ENCODE measurements at places on chromosomes 6 and 20. TPM values are rescaled to one million over a fixed set of nuclear protein-coding genes. Genes with fewer than 3 reads are reported as not detected.
A peak's percentile ranks its signal among the peaks of the same experiment; 100 is the strongest.

GRCh38 chr20:60690771-60691170 is 561.3 kb upstream of the CDH4 start:
- no peaks in the 10 kb centered on the region for H3K36me3 ChIP-seq
- DNase-seq, result no peak
- H3K4me3 ChIP-seq, result no peak overlapping the region
- H3K27ac ChIP-seq, result no peak overlapping the region

DNA sequence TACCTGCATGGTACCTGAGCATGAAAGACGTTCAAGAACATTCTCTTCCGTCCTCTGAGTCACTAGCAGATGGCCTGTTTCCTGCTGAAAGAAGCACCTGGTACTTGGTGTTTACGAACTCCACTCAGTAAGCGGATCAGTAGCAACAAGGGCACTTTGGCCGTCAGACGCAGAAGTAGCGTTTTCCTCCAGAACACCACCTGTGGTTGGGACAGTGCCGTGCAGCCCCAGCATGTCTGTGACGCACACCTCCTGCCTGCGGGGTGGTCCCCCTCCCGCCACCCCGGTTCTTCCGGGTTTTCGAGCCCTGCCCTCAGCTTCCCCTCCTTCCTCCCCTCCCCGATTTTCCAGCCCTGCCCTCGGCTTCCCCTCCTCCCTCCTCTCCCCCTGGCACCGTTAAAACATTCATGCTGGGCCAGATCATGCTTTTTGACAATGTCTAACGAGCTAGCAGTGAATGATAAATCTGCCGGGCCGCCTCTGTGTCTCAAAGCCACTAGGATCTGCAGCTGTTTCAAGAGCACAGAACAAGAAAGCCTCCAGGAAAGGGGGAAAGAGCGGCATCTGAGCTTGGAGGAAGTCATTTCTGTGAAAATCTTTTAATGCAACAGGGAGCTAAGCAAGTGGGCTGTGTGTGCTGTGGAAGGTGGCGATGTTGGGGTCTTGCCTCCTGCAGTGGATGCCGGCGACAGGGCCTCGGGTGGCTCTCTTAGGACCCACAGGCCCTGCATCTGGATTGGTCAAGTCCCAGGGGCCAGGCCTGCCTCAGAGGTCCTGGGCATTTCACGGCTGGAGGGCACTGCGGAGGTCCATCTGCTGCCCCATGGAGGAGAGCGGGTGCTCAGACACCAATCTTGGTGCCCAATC is 207.9 kb downstream of the ERMARD start:
- DNase-seq, result peak; percentile 91
- H3K4me1 ChIP-seq, result peaks cover 35% of the 10 kb centered on the region
- peaks cover 18% of the 10 kb centered on the region for H3K27me3 ChIP-seq
- no peaks in the 10 kb centered on the region for H3K36me3 ChIP-seq

DNA sequence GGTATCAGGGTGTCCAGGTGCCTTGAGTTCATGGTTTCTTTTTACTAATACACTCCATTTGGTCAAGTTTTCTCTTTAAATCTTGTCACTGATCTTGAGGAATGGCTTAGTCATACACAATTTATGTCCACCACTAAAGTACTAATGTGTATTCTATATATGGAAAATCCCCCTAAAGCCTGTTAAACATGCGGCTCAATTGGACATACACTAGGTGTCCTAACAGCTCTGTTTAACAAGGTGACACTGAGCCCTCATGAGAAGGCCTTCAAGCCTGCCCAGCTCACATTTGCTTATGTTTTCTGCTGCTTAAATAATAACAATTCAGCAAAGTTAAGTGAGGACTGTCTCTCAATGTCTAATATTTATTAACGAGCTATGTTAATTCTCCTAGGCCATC is 31.5 kb downstream of the PDE7B start:
- peaks cover 18% of the 10 kb centered on the region for H3K4me1 ChIP-seq
- no peaks in the 10 kb centered on the region for H3K27me3 ChIP-seq
- no peak for DNase-seq
- no peak overlapping the region for H3K4me3 ChIP-seq

DNA sequence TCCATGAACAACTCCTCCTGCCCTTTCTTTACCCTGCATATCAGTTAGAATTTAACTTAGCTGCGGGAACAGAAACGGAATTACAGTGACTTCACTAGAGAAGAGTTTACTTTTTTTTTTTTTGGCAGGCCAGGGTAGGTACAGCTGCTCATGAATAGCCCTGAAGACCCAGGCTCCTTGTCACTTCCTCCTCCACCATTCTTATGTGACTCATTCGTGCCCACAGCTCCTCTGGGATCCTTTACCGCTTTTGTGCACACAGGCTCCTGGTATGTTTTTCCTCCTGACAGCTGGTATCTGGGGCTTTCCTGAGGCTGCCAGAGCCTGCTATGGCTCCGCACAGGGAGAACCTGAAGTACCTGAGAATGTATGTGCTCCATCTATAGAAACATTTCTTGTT is 3.9 kb upstream of the KCNS1 start:
- DNase-seq, result no peak
- no peaks in the 10 kb centered on the region for H3K4me1 ChIP-seq
- no peak overlapping the region for H3K4me3 ChIP-seq

GRCh38 chr20:63486300-63486855 is 12.5 kb downstream of the EEF1A2 start:
- no peaks in the 10 kb centered on the region for H3K36me3 ChIP-seq
- H3K4me1 ChIP-seq, result no peaks in the 10 kb centered on the region
- H3K4me3 ChIP-seq, result no peak overlapping the region

- peaks cover 45% of the 10 kb centered on the region for H3K4me1 ChIP-seq
- no peak overlapping the region for H3K27ac ChIP-seq
- no peaks in the 10 kb centered on the region for H3K36me3 ChIP-seq
- peaks cover 9% of the 10 kb centered on the region for H3K27me3 ChIP-seq
- peak overlapping the region; percentile 44 for H3K4me3 ChIP-seq
Measured at GRCh38 chr20:36155629-36155971, 1.1 kb downstream of the EPB41L1 start.

DNA sequence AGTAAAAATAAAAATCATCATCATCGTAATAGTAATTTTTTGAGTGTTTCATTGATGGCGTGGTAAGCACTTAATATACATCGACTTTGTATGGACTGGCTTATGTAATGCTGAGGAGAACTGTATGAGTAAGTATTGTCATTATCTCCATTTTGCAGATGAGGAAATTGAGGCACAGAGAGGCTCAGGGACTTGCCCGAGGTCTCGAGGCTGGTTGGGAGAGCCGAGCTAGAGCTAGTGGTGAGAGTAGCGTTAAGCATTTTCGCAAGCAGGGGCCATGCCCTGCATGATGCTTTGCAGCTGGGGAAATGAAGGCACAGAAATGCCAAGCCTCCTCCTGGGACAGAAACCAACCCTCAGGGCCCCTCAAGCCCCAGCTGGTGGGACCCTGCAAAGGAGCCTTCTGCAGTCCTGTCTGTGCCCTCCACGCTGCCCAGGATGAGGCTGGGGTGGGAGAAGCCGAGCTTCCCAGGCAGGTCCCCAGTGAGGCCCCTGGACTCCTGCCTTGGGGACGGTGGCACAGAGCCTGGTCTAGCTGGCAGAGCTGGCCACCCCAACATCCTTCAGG is 31.1 kb upstream of the STX16 start:
- H3K4me1 ChIP-seq, result no peaks in the 10 kb centered on the region
- H3K36me3 ChIP-seq, result no peaks in the 10 kb centered on the region
- no peak overlapping the region for H3K4me3 ChIP-seq
- DNase-seq, result peak; percentile 54

- no peak for DNase-seq
- no peaks in the 10 kb centered on the region for H3K4me1 ChIP-seq
- no peak overlapping the region for H3K4me3 ChIP-seq
- H3K27me3 ChIP-seq, result no peaks in the 10 kb centered on the region
- H3K27ac ChIP-seq, result peak overlapping the region; percentile 35
Measured at GRCh38 chr6:110664933-110665332, 150.3 kb downstream of the CDK19 start.

GRCh38 chr20:23441850-23442313 is 2.4 kb downstream of the CSTL1 start:
- H3K27ac ChIP-seq, result no peak overlapping the region
- no peaks in the 10 kb centered on the region for H3K27me3 ChIP-seq
- peak; percentile 76 for DNase-seq

DNA sequence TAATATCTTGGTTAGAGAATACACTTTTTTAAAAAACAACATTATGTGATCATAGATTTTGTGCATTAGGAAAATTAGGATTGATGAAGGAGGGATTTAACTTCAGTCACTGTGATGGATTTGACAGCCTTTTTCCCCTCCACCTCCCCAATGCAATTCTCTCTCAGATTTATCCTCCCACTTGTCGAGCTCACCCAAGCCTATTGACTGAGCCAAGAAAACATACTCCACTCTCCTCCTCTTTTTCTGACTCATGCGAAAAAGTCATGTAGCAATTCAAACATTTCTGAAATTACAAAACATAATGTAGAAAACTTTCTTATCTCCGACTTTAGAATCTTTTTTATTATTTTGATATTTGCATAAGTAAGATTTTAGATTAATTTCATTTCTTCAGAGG is 24.1 kb downstream of the KLHL32 start:
- H3K36me3 ChIP-seq, result no peaks in the 10 kb centered on the region
- no peaks in the 10 kb centered on the region for H3K4me1 ChIP-seq

- no peak for DNase-seq
- H3K4me3 ChIP-seq, result no peak overlapping the region
- H3K4me1 ChIP-seq, result no peaks in the 10 kb centered on the region
- no peaks in the 10 kb centered on the region for H3K36me3 ChIP-seq
- no peak overlapping the region for H3K27ac ChIP-seq
- H3K27me3 ChIP-seq, result no peaks in the 10 kb centered on the region
Measured at GRCh38 chr6:22284666-22285065, 12.2 kb downstream of the PRL start.

- no peaks in the 10 kb centered on the region for H3K27me3 ChIP-seq
- H3K4me1 ChIP-seq, result no peaks in the 10 kb centered on the region
- H3K4me3 ChIP-seq, result no peak overlapping the region
Measured at GRCh38 chr20:20188647-20189046, 136.3 kb downstream of the CFAP61 start.

DNA sequence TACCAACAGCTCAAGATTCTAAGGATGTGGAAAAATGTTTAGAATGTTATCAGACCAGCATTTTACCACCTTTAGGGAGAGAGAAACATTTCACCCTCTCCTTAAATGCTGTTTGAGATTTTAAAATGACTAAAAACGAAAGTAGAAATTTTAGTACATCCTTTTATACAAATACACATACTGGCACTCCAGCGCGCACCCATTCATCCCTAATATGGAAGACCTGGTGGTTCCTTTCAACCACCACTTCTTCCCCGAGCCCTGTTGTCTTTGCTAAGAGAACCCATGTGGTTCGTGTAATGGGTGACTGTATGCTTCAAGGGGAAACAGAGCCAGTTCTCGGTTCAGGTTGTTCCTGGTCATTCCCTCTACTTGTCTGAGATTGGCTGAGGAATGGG is 21.3 kb downstream of the SPATA2 start:
- H3K4me3 ChIP-seq, result no peak overlapping the region
- no peak for DNase-seq
- H3K4me1 ChIP-seq, result peaks cover 58% of the 10 kb centered on the region
- H3K27me3 ChIP-seq, result no peaks in the 10 kb centered on the region
- peak overlapping the region; percentile 9 for H3K27ac ChIP-seq

GRCh38 chr6:36350082-36350481 is 13.4 kb upstream of the BNIP5 start:
- H3K27me3 ChIP-seq, result peaks cover 4% of the 10 kb centered on the region
- H3K4me3 ChIP-seq, result no peak overlapping the region
- DNase-seq, result no peak
- no peaks in the 10 kb centered on the region for H3K36me3 ChIP-seq
- H3K27ac ChIP-seq, result no peak overlapping the region

GRCh38 chr6:36694616-36695015 is 3.0 kb upstream of the RAB44 start:
- H3K4me1 ChIP-seq, result peaks cover 40% of the 10 kb centered on the region
- no peak for DNase-seq
- H3K27me3 ChIP-seq, result no peaks in the 10 kb centered on the region
- H3K27ac ChIP-seq, result no peak overlapping the region
- H3K4me3 ChIP-seq, result no peak overlapping the region

DNA sequence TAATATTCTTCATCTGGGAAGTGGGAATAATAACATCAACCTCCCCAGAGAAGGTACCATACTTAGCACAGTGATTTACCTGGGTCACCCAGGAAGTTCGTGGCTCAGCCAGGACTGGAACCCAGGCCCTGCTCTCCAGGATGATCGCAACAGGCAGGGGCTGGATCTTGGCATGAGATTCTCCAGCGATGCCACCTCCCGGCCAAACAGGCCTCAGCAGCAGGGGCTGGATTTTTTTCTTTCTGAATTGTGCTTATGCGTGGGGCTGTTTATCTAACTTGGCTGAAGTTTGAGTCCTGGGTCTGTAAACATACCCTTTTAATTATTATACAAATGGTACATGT is 129.5 kb upstream of the PTPN1 start:
- DNase-seq, result no peak
- no peaks in the 10 kb centered on the region for H3K36me3 ChIP-seq
- peaks cover 77% of the 10 kb centered on the region for H3K4me1 ChIP-seq

DNA sequence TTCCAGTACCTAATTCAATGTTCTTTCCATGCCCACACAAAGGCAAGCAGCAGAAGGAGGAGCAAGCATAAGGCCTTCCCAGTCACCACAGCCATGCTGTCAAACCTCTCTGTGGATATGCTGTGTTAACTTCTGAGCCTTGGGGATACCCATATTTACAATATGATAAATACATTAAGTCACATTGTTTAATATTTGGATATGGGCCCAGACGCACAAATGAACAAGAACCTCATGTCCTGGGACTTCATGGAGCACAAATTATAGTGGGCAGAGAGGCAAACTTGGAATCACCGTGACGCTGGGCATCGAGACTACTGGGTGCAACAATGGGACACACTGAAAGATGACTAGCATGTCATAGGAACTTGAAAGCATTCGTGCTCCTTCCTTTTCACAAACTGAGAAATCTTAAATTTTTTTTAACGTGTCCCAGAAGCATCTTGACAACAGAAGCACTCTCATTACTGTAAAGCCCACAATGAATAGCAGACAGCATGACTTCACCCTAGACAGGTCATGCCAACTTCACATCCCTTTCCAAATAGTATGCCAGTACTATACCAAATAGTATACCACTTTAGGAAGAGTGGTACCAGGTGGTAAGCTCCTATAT is 16.0 kb downstream of the SOD2 start:
- H3K36me3 ChIP-seq, result peaks cover 53% of the 10 kb centered on the region
- H3K4me1 ChIP-seq, result peaks cover 4% of the 10 kb centered on the region

DNA sequence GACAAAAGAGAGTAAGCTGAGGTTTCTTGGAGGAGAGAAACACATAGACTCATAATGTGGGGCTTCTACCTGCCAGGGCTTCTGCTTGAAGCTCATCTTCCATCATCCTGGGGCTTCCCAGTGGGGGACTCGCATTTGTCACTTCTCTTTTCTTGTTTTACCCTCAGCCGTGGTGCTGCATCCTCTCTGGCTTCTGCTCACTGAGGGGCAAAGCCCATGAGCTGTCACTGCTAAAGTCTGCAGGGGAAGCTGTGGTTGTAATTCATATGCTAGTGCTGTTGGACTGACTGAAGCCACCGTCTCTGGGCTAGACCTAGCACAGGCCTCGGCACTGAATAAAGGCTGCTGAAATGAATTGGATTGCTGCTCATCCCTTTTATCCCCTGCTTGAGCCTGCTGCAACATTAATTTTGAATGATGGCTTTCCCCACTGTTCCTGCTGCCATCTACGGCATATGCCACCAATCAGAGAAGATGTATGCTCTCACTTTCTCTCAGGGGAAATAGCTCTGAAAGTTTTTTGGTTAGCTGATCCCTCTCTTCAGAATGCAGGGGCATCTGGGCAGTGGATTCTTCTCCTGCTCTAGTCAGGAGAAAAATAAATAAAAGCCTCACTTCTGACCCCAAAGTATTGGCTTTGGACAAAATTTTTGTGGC is 568.4 kb upstream of the MAP3K7 start:
- DNase-seq, result no peak
- no peaks in the 10 kb centered on the region for H3K36me3 ChIP-seq
- H3K4me1 ChIP-seq, result no peaks in the 10 kb centered on the region
- no peaks in the 10 kb centered on the region for H3K27me3 ChIP-seq
- no peak overlapping the region for H3K4me3 ChIP-seq

Gene PNLDC1
- not detected for total RNA-seq

Gene DEFB132
- total RNA-seq, result not detected

Gene HLA-DPB1
- total RNA-seq, result 209 TPM

Gene HLA-DRB5
- 1.9 TPM for total RNA-seq

Gene CSTF1
- total RNA-seq, result 35.3 TPM

All from spleen (tissue), 13 donors.